ENCODE measurements at places on chromosomes 1 and 21.

GRCh38 chr1:85280636-85281035 lies 4.2 kb upstream of the BCL10 start:
- no peak for DNase-seq

DNA sequence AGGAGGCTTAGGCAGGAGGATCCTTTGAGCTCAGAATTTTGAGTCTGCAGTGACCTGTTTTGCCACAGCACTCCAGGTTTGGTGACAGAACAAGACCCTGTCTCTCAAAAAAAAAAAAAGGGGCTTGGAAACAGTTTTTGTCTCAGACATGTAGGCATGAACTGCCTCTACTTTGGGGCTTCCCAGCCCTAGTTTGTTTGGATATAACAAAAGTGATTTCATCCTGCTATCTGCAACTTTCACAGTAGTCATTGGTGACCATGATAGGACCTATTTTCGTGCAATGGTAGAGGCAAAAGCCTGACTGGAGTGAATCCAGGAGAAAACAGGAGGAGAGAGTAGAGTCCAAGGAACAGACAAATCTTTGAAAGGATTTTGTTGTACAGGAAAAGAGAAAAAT lies 20.3 kb upstream of the EVI5 start:
- DNase-seq, result no peak

- no peak for DNase-seq
Observed at GRCh38 chr1:54080598-54081049, 27.2 kb downstream of the TCEANC2 start.

- DNase-seq, result no peak
Observed at GRCh38 chr1:7519861-7520395, 251.2 kb upstream of the VAMP3 start.

GRCh38 chr1:51910221-51911000 lies 31.9 kb upstream of the NRDC start:
- DNase-seq, result no peak

DNA sequence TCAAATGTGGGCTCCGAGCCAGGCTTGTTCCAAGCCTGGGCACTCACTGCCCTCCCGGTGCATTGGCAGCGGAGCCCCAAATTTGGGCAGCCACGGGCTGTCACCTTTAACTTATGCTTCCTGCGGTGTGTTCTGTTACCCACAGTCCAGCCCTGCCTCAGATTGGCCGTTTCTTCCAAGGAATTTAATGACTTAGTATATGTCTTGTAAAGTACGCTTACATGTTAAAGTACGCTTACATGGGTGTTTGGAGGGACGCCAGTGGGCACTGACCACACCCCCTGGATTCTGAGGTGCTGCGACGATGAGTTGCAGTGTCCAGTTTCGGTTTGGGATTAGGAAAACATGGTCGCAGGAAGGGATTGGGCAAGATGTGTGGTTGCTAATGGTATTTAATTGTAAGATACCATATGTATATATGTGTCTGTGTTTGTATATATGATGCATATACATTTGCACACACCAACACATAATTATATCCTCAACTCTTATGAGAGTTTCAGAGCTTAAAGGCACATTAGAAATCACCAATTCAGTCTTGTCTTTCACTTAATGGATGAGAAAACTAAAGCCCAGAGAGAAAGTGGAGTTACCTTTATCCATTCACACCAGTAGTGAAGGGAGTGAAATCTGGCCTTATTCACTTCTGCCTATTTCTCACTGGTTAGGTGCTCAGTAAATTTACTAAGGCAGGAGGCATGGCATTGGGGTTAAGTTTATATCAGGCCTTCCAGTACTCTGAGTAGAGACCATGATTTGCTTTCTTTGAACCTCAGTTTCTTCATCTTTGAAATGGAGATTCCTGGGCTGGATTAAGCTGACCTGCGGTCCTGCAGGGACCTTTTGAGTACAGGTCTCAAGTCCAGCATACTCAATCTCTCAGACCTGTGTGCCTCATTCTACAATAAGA lies 1.0 kb downstream of the SMYD2 start:
- no peak for DNase-seq

DNA sequence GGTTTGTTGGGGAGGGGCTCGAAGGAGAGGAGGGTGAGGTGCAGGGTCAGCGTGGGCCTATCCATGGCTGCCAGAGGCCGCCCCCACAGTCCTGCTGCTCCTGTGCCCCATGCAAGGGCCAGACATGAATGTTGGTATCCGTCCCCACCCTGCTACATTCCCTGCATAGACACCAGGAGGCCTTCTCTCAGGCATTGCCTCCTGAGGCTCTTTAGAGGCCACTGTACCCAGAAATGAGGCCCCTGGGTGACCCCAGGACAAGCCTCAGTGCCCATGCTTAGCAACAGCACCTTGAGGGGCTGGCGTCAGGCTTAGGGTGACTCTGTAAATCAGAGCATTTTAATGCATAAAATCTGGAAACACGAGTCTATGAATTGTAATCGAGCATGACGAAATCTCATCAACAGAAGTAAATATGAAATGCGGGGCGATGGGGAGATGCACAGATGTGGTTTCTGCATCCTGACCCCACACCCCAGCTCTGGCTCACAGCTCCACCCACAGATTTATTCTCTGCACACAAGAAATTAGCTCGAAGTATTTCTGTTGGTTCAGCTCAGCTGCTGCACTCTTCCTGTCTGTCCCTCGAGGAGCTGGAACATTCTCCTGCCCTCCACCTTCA lies 124.0 kb upstream of the CSF3R start:
- no peak for DNase-seq

DNA sequence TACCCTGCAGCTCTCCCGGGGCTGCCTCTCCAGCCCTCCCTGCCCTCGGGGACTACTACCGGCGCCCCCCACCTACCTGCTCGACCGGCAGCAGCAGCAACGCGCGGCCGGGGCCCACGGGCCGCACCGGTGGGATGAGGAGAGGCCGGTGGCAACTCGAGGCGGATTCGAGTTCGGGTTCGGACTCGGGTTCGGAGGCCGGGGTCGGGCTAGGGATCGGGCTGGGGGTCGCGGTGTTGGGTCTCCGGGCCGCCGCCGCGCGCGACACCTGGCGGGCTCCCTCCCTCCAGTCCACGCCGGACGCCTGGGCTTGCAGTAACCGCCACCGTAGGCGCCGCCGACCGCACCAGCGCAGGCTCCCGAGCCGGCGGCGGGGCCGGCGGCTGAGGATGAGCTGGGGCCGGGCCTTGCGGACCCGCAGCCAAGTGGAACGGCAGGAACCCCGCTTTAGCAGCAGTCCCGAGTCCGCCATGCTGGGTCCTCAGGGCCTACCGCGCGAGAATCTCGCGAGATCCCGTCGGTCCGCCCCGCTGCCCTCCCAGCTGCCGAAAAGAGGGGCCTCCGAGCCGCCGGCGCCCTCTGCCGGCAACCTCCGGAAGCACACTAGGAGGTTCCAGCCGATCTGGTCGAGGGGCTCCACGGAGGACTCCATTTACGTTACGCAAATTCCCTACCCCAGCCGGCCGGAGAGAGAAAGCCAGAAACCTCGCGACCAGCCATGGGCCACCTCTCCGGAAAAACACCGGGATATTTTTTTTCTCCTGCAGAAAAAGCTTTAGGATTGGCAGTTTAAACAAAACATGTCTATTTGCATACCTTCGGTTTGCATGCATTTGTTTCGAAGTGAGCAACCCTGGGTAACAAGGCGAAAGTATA lies at the start of gene NOL9:
Gene NOL9 (minus strand): TSS at position 483 of the 876 bp plus-strand sequence. CDS start 11 bp downstream, at position 472.
- DNase-seq, result peak; percentile 86

DNA sequence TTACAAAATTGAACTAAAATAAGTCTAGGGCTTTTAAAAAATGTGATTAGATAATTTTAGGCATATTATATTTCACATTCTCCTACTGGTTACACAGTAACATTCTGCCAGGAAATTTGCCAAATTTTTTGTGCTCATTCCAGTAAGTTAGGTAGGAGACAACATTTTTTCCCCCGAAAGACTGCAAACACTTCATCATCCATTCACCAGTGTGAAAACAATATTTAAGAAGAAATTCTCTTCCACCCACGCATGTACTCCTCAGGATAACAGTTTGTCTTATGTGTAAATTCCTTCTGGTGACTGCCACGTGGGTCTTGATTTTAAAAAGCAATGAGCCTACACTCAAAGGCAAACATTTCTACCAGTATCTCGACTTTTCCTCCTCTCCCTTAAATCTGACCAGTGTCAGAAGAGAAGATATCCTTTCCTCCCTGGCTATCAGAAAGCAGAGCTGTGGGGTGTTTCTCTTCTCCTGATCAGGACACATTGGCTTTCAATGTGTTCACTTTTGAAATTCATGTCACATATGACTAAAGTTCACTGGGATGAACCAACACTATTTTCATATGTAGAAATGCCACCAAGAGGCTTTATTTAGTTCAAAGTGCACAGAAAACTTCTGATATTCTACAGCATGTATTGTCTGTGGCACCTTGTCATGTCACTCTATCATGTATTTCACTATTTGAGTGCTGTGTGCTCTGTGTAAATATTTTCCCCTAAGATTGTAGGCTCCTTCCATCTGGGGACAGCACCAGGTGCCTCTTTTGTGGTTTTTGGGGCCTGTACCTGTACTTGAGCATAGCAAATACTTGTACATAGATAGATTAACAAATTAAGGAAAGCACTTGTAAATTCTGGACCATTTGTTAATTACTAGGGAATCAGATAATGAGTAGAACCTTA lies 38.6 kb downstream of the LHX9 start:
- no peak for DNase-seq

GRCh38 chr1:3759164-3759563 lies 6.9 kb downstream of the CCDC27 start:
- DNase-seq, result no peak

GRCh38 chr1:65395887-65396612 lies 24.4 kb upstream of the LEPR start:
- no peak for DNase-seq

GRCh38 chr1:173093691-173094445 lies 43.1 kb upstream of the TNFSF18 start:
- no peak for DNase-seq

DNA sequence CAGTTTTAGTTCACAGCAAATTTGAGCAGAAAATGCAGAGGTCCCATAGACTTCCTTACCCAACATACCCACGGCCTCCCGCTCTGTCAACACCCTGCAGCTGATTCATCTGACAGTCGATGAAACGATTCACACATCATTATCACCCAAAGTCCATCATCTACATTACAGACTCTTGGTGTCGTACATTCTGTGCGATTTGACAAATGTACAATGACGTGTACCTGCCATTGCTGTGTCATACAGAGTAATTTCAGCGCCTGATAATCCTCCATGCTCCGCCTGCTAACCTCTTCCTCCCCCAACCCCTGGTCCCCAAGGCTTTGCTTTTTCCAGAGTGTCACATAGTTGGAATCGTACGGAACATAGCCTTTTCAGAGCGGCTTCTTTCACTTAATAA lies 94.7 kb upstream of the SLC25A33 start:
- DNase-seq, result no peak

DNA sequence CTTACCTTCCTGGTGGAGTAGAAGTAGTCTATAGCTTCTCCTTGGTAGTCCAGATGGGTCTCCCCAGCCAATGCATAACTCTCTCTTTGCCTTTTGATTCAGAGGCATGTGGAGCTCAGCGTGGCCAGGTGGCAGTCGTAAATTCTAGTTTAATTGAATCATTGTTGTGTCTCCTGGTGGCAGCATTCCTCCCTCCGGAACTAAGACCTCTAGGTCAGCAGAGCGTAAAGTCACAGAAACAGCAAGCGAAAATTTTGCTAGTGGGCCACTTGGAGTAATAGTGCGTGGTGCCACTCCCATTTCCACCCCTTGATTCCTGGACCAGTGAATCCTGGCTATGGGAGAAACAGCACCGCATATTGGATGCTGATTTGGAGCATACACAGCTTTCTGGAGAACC lies 3.9 kb upstream of the TMPRSS2 start:
- DNase-seq, result no peak

- no peak for DNase-seq
Observed at GRCh38 chr1:75472089-75472970, 138.6 kb downstream of the SLC44A5 start.

DNA sequence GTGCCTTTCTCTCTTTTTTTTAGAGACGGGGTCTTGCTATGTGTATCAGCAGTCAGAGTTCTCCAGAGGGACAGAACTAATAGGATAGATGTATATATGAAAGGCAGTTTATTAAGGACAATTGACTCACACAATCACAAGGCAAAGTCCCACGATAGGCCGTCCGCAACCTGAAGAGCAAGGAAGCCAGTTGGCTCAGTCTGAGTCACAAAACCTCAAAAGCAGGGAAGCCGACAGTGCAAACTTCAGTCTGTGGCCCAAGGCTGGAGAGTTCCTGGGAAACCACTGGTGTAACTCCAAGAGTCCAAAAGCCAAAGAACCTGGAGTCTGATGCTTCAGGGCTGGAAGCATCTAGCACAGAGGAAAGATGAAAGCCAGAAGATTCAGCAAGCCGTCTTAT lies 16.3 kb upstream of the H3-3A start:
- no peak for DNase-seq

- DNase-seq, result no peak
Observed at GRCh38 chr1:217891966-217892365, 260.8 kb downstream of the SPATA17 start.

- DNase-seq, result no peak
Observed at GRCh38 chr1:109989506-109990301, 5.1 kb downstream of the AHCYL1 start.

GRCh38 chr1:31653717-31654473 lies 9.2 kb upstream of the PEF1 start:
- no peak for DNase-seq

DNA sequence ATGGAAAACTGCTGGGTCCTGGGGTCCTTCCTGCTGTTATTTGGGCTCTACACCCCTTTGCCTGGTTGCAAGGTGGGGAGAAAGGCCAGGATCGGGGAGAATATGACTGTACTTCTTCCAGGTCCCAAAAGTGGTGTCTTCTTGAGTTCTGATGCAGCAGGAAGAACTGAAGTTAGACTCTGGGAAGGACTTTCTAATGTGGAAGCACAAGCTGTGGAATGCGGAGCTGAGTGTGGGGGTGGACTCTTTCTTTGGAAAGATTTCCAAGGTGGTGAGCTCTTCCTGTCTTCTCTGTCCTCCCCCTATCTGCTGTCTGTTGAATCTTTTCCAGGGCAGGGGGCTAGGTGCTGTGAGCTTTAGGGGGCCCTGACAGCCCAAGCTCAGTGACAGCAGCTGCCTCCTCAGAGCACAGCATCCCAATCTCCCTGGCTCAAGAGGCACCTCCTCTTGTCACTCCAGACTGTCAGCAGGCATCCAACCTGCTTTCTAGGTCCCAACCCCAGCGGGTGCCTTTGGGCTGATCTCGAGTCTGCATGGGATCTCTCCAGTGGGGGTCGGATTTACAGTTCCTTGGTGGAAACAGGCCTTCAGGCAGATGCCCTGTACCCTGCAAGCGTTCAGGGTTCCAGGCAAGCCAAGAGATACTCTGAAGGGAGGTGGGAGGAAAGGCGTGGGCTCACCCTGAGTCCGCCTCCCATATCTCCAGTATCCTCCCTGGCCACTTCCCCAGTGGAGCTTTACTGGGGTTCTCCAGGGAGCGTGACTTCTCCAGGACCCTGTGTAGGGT lies 23.2 kb downstream of the ADORA1 start:
- DNase-seq, result no peak

DNA sequence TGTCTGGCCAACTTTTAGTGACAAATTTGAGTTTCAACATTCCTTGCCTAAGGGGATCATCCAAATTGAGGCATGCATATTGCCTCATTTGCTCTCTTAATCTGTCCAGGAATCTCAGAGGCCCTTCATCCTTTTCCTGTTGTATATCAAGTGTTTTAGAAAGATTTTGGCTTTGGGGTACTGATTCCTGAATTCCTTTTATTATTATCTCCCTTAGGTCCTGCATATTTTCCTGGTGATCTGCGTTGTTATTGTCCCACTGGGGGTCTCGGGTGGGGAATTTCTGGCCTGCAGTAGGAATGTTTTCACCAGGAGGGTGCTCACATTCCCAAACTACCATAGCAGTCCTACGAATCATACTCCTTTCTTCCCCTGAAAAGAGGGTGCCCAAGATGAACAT lies 4.4 kb upstream of the AADACL3 start:
- no peak for DNase-seq

- DNase-seq, result no peak
Observed at GRCh38 chr1:201582705-201583442, 43.9 kb downstream of the NAV1 start.
